NCI-H2227 treated with DMSO at 0.1 percent for 48 hours (cell line): ENCODE measurements at places on chromosomes 2 and 18.

GRCh38 chr2:102317715-102318114, 6.4 kb downstream of the IL1RL1 start:
- no peak for DNase-seq

GRCh38 chr18:7023063-7023580, 94.5 kb downstream of the LAMA1 start:
- no peak for DNase-seq

GRCh38 chr2:7379799-7380198, 462.6 kb downstream of the RNF144A start:
- DNase-seq: no peak

GRCh38 chr18:79916128-79916494, 35.3 kb downstream of the SLC66A2 start:
- no peak for DNase-seq
